ENCODE measurements at places on chromosomes 6 and 20.

GRCh38 chr6:64224819-64225218 lies 589.2 kb downstream of the PHF3 start:
- no peak for DNase-seq

DNA sequence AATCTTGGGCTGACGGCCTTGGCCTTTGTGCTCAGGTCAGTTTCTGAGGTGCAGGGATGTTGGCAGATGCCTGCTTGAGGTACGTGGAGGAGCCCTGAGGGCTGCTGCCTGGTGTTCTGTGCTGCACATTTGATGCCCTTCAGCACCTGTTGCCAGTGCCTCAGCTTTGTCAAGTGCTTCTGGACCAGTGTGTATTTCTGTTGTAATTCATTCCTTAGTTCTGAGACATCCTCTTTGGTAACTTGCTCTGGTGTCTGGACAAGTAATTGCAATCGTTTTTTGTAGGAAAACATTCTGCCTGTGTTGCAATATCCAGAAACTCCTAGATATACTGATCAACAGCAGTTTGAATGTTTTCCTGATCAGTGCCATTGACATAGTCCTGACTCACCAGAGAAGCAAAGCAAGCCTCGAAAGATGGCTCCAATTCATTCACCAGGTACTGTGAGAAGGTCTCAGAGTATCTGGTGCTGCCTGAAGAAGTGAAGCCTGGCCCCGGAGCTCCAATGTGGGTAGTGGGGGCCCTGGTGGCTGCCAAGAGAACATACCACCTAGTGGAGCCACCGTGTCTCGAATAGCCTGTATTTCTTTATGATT lies 26.7 kb downstream of the ZNF337 start:
- DNase-seq: peak; percentile 21

GRCh38 chr6:143276436-143276835 lies 174.1 kb downstream of the ADAT2 start:
- no peak for DNase-seq

- DNase-seq: no peak
Observed at GRCh38 chr6:137863091-137863797, 3.8 kb upstream of the TNFAIP3 start.

- no peak for DNase-seq
Observed at GRCh38 chr6:80226151-80226550, 119.7 kb downstream of the BCKDHB start.

DNA sequence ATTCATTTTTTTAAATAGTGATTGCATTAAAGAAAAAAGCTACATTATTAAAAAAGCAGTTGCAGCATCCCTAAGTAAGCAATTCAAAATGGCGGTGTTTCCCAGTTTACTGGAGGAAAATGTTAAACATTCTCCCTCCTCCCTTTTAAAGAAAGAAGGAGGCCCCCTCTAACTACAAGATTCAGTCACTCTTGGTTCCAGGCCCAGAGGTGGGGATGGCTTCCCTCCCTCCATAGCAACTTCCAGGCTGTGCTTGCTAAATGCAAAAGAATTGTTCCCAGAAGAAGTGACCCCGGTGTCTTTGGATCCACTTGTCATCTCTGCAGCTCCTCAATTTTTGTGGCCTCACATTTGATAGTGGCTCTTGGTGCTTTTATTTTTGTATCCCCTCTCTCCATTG lies 165.9 kb downstream of the SOBP start:
- no peak for DNase-seq

- DNase-seq: no peak
Observed at GRCh38 chr20:57369596-57369995, 18.5 kb downstream of the RAE1 start.

GRCh38 chr6:30591008-30591407 lies 19.8 kb downstream of the ABCF1 start:
- peak; percentile 71 for DNase-seq

GRCh38 chr6:30682143-30683117 lies 4.0 kb downstream of the PPP1R18 start:
- peak; percentile 95 for DNase-seq

- no peak for DNase-seq
Observed at GRCh38 chr6:2008383-2008976, 236.9 kb downstream of the GMDS start.

DNA sequence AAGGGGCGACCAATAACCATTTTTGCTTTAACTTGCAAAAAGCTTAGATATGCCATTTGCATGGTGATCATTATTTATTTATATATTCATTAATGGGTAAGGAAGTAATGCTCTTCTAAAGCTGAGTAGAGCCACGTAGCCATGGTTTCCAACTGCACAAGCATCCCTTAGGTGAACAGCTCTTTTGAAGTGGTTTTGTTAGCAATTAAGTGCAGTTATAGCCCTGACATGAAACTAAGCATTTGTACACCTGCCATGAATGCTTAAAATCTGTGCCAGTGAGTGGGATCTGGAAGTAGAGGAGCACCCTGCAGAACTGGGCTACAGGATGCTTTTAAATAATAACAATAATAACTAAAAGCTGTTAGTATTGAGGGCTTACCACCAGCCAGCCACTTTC lies 19.1 kb downstream of the TRAF3IP2 start:
- no peak for DNase-seq

GRCh38 chr6:137750297-137750696 lies 116.8 kb upstream of the TNFAIP3 start:
- DNase-seq: no peak

DNA sequence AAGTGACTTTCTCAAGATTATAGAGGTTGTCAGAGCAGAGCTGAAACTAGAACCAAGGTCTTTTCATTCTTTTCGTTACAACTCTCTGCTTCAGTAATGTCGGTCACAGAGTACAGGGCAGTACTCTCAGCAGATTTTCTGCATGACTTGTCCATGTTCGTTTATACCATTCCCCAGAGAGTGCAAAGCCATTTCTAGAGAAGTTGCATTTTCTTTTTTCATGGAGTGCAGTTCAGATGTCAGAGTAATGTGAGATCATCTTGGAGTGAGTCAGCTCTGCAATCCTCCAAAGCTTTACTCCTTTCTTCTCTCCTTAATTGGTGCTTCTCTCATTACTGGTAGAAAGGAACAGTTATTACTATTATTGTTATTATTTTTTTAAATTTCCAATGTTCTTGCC lies 115.6 kb upstream of the B3GAT2 start:
- DNase-seq: no peak

DNA sequence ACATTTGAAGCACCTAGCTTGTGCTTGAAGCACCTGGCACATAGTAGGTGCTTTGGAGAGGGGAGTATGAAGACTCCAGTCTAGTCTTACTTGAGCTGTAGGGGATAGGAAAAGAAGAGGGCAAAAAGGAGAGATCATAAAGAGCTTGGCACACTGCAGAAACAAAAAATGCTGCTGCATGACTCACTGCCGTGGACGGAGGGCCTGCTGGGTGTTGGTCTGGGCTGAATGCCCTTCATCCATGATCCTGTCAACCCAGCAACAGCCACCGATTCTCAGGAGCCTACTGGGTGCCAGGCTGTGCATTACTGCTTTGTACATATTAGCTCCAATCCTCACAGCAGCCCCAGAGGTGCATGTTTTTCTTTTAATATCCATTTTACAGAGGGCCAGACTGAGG lies 6.0 kb downstream of the PDYN start:
- DNase-seq: no peak

DNA sequence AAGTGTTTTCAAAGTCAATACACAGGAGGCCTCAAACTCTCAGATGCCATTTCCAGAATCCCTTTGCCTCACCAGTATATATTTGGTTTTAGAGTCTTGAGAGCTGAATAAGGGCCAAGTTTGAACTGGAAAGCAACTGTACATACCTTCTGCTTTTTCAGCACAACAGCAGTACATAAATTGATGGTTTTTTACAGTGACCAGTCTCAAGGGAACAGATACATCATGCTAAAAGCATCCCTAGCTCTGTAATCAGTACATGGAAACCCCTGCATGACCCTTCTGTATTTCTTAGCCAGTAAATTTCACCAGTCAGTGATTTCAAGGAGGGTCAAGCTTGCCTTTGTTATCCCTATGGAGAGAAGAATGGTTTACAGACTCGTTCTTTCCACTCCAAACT lies 40.6 kb upstream of the ECHDC1 start:
- peak; percentile 17 for DNase-seq

- DNase-seq: no peak
Observed at GRCh38 chr20:58271606-58272351, 37.7 kb upstream of the RAB22A start.

DNA sequence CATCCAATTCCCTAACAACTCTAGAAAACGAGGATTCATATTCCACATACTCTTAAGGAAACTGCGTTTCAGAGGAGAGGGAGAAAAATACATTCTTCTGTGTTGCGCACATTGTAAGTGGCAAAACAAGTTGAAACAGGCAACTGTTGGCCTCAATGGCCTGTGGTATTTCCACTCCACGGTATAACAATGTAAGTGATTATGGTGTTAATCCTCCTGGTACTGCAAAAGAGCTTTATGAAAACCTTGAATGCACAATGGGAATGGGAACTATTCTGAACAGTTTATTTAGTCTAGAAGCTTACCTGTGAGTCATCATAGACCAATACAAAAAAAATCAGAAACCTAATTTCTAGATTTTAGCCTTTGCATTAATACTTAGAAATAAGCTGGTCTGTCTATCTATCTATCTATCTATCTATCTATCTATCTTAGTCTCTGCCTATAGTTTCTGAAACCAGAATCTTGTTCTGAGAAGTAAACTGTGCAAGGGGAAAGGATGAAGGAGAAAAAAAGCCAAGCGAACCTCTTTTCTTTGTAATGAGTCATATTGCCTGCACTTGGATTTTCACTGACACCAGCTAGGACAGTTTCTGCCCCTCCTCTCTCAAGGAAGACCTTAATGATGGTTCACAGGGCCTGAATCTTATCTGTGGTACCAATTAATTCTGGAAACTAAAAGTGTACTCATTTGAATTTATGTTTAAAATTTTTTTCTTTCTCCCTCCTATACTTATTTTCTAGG lies 101.5 kb downstream of the RNF144B start:
- no peak for DNase-seq

GRCh38 chr6:67127041-67127440 lies 1420.0 kb upstream of the EYS start:
- no peak for DNase-seq

DNA sequence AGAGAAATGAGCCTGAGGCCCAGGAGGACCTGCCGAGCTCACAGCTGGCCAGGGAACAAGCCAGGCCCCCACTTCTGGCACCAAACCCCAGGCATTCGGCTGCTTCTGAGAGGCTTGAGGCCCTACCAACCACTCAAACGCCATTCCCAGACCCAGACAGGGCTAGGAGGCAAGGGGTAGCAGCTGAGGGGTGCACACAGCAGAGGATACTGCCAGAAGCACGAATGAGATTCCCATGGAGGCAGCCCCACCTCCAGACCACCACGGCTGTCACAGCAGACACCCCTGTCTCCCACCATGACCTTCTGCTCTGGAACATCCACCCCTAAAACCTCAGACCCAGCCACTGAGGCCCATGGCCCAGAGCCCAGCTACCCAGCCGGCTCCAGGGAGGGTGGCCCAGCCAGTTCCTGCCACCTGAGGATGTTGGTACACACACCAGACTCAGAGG lies 36.1 kb downstream of the NTSR1 start:
- no peak for DNase-seq

GRCh38 chr6:16921399-16922110 lies 160.3 kb upstream of the ATXN1 start:
- DNase-seq: no peak

- DNase-seq: peak; percentile 93
Observed at GRCh38 chr6:107459283-107460082, at the start of gene PDSS2. Gene PDSS2 (minus strand): TSS chr6:107459564. CDS start chr6:107459285, 279 bp downstream.

- no peak for DNase-seq
Observed at GRCh38 chr20:34415079-34415478, 52.0 kb downstream of the ITCH start.

DNA sequence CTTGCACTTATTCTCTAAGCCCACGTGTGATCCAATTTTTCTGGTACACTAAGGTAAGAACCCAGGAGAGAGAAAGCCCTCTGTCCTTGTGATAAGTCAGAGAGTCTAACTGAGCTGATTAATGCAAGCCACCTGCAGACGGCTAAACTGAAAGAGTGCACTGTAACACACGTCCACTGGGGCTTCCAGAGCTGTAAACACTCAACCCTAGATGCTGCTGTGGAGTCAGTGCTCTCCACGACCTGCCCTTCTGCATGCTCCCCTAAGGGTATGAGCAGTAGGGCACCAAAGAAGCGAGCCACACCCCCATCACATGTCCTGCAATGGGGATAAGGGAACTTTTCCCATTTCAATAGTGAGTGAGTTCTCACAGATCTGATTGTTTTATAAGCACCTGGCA lies 55.7 kb downstream of the TXLNB start:
- DNase-seq: no peak

DNA sequence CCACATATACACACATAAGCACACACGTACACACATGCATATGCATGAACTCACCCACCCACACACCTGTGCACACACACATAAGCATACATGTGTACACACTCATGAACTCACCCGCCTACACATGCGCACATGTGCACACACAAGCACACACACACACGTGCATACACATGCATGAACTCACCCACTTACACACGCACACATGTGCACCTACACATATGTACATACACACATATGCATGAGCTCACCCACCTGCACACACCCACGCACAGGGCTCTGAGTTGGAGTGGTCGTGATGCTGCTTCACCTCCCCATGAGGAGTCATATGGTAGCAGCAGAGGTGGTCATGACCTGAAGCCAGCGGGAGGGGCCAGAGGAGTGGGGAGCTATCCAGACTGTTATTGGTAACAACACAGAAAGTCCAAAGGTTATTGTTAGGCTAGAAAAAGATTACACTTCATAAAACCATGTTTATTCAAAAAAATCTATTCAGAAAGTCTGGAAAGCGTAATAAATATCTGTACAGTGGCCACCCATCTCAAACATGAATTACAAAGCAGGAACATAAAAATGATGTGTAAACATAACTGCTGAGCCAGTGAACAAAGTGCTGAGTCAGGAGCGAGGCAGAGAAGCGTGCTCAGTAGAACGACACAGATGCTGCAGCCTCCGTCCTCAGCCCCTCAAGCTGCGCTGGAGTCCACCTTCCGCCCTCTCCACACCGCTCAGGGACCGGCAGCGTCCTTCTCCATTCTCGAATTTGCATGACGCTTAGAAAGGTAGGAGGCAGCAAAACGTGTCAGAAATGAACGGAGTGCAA lies 26.4 kb upstream of the MPC1 start:
- no peak for DNase-seq

GRCh38 chr6:165571721-165572132 lies 91.3 kb downstream of the PDE10A start:
- DNase-seq: peak; percentile 27

DNA sequence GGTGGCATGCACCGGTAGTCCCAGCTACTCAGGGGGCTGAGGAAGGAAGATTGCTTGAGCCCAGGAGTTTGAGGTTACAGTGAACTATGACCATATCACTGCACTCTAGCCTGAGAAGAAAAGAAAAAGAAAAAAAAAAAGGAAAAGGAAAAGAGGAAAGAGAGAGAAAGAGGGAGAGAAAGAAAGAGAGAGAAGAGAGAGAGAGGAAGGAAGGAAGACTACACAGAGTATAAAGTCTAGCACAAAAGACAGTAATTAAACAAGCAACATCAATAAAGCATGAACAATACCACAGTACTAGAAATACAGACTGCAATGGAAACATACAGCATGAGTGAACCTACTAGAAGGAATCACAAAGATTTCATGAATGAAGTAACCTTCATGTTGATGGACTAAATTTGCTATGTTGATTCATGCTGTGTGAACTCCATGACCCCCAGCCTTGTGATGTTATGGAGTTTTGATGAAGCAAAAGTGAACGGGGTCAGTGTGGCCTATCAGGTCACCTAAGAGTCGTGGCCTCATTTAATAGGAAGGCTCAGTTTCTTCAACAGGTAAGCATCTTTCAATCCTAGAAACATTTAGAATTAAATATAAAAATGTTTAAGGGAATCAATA lies 57.6 kb downstream of the NUDT3 start:
- peak; percentile 14 for DNase-seq

- no peak for DNase-seq
Observed at GRCh38 chr6:24240380-24240928, 114.4 kb downstream of the NRSN1 start.

GRCh38 chr6:46453741-46454316 lies 37.4 kb downstream of the RCAN2 start:
- no peak for DNase-seq
